ENCODE measurements at places on chromosomes 1 and 21.

DNA sequence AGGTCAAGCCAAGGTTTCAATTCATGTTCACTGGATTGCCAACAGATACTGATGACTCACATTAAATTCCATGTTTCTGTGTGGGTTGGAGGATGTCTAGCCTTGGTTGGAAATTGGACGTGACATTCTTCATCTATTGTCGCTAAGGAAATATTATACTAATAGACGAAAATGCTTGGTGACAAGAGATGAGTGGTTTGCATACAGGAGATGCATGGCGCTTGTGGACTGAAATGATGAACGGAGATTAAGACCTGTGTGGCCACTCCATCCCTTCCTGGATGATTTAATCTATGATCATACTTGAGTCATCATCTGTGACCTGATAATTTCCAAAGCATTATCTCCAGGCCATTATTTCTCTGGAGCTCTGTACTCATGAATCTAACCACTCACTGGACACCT lies 97.0 kb upstream of the CD34 start:
- DNase-seq = no peak

GRCh38 chr1:198186916-198187580 lies 30.2 kb downstream of the NEK7 start:
- no peak for DNase-seq

DNA sequence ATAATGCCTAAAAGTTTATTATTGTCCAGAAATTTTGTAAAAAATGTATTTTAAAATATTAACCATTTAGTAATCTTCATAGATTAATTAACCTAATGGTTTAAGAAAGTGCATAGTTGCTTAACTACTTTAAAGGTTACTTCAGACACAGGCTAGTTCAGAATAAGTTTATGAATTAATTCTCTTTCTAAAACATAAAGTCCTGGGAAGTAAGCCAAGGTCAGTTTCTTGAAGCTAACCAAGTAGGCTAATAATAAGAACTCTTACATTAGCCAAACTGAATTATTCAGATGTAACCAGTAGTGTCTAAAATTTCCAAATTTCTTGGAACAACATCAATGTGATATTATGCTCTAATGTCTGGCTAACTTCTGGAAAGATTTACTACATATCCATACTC lies 790.4 kb downstream of the NCAM2 start:
- DNase-seq = no peak

DNA sequence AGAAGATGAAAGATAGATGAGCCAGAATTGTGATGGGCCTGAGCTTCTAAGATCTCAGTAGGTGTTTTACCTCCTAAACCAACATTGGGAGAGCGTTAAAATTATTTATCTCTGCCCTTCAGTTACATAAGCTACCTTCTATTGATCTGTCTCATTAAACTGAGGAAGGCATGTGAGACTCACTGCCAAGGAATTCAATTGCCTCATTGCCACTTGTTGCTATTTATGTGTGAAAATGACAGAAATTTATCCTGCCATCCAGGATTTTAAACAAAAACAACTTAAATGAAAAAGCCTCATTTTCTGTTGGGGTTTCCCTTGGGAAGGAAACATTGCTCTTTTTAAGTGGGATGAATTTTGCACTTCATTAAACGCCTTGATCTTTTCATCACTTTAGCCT lies 78.7 kb upstream of the RUNX1 start:
- no peak for DNase-seq

GRCh38 chr21:14119038-14119437 lies 91.7 kb downstream of the LIPI start:
- no peak for DNase-seq

DNA sequence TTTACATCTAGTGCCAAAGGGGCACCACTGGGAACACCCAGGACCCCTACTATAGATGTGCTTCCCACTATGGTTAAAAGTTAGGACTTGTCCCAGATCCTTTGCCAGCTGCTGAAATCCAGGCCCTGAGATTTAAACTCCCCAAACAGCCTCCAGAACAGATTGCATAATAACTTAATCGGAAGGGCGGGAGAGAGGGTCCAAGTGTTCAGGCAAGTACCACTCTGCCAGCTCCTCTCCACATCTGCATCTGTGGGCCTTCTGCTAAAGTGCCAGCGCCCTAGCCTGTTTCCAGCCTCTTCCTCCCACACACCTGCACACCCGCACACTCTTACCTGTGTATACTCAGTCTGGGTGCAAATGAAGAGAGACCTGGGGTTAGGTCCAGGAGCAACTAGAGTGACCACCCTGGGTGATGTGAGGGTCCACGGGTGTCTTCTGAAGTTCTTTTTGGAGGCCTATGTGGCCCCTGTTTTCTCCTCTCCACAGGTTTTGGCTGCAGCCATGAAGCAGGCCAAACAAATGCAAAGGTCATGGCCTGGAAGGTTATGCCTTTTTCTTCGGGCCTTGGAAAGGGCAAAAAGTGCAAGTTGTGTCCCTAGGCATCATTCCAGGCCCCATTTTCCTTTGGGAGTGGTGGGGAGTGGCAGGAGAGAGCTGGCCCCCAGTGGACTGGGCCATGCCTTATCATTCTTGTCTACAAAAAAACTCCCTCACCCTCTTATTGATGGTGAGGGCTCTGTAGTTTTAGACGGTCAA lies 29.3 kb downstream of the KIRREL1 start:
- DNase-seq = peak; percentile 79

DNA sequence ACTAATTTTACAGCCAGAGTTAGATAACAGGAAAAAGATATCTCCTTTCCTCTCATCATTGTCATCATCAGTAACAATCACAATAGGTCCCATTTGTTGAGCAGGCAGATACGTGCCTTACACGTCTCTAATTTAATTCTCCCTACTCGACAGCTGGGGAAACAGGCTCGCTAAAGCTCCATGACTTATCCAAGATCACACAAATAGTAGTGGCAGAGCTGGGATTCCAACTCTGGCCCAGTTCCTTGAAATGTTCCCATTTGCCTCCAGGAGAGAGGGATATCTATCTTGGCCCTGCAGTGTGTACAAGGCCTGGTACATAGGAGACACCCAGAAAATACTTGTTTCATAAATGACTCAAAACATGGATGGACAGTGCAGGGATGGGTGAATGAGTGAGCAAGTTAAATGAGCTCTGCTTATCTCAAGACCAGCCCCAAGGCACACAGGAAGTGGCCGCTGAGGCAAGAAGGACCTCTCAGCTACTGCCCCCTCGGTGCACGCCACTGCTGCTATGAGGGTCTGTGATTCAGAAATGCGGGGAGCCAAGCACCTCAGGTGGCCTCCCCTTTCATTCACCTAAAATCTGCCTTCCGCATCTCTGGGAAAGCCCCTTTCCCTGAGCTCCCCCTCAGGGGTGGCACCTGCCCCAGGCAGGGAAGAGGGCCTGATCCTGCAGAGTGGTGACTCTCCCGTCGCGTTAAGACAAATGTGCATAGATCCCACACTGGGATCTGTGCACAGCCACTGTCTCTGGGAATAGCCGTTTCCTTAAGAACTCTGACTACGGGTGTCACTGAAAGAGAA lies 3.6 kb downstream of the KCNN3 start:
- no peak for DNase-seq

- DNase-seq = no peak
Measured at GRCh38 chr1:180150982-180151381, 3.7 kb upstream of the QSOX1 start.

- no peak for DNase-seq
Measured at GRCh38 chr1:61404597-61405376, 320.2 kb downstream of the TM2D1 start.

DNA sequence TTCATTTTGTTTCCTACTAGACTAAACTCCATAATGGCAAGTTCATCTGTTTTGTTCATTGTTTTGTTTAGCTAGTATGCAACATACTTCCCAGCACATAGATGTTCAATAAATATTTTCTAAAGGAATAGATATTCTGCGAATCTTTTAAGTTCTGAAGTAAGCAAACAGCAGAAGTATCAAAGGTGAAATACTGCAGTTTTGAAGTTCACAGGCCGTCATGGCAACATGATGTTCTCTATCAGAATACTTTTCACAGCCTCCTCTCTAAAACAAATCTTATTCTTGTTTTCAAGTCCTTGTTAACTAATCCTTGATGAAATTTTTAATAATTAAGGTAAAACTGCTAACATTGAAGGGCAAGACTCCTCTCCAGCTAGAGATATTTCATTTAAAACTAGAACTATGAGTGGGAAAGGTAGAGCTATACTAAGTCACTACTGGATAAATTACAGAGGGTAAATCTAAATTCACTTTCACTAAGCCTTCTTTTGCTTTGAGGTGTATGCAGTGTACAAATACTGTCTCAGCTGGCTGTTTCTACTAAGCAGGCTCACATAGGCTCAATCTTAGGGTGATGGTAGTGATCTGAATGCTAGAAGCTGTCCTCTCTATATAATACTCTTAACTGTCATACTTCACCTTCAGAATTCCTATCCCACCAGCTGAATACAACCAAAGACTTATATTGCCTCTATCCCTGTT lies 96.7 kb downstream of the ZZZ3 start:
- no peak for DNase-seq

- DNase-seq = no peak
Measured at GRCh38 chr21:44299085-44299457, 782 bp upstream of the PFKL start.

DNA sequence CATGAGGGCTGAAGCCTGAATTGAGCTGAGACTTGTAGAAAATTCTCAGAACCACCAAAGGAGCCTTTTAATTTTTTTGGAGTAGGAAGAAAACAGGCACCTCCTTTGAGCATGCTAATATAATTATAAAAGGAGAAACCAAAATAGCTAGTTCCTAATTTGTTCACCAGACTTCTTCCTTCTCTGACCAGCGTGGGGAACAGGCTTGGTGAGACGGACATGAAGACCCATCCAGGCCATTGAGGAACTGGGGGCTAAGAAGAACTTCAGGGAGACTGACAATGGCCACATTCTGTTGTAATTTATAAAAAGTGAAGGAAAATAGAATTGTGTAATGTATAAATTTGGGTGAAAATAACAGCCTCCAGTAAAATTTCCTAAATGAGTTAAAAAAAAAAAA lies 62.6 kb downstream of the MAN1C1 start:
- no peak for DNase-seq

- DNase-seq = no peak
Measured at GRCh38 chr1:167650269-167651160, 20.5 kb downstream of the RCSD1 start.

GRCh38 chr21:16644685-16645084 lies 868.2 kb upstream of the CXADR start:
- no peak for DNase-seq

All from sigmoid colon (tissue), 7 donors.